ENCODE measurements at places on chromosomes 7 and 10. TPM values are rescaled to one million over a fixed set of nuclear protein-coding genes. Genes with fewer than 3 reads are reported as not detected.

DNA sequence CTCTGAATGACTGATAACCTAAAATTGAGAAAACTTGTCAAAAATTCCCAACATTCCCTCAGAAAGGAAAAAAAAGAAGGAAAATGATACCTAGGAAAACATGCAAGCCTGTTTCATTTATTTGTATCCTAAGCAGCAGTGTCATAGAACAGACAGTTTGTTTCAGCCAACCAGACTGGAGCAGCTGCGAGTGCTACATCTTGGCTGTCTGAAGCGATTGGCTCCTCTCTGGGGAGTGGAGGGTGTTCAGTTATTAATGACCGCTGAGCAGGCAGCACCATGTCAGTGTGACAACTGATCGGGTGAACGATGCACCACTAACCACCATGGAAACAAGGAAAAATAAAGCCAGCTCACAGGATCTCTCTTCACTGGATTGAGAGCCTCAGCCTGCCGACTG, at the start of gene LRRN3:
Gene LRRN3 (plus strand): TSS at position 282 of the 400 bp plus-strand sequence. CDS start 31,646 bp downstream, outside the sequence.
- H3K4me3 ChIP-seq, result peak within 1 kb of the TSS; percentile 99
- H3K27me3 ChIP-seq, result no peaks in the 10 kb centered on the region
- DNase-seq, result peak; percentile 81
- peaks cover 58% of the 10 kb centered on the region for H3K4me1 ChIP-seq
- H3K27ac ChIP-seq, result peak within 1 kb of the TSS; percentile 93

GRCh38 chr7:67547183-67547907, 550.7 kb downstream of the TYW1 start:
- H3K4me3 ChIP-seq, result no peak overlapping the region
- no peak for DNase-seq
- H3K4me1 ChIP-seq, result no peaks in the 10 kb centered on the region
- no peaks in the 10 kb centered on the region for H3K27me3 ChIP-seq

DNA sequence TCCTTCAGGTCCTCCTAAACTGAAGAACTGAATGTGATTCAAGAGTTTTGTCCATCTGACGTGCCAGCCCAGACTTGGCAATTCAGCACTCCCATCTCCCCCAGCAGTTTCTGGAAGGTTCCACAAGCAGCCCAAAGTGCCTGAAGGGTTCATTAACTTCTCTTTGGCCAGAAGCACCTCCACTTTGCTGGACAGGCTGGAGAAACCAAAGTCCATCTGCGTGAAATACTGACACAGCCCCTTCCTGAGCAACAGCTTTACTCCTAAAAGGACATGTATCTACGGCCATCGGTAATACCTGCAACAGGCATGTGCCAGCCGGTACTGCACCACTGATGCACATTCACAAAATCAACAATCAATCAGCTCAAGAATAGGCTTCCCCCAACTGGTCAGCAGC, 48.5 kb downstream of the RSU1 start:
- H3K4me1 ChIP-seq, result peaks cover 16% of the 10 kb centered on the region
- no peak overlapping the region for H3K4me3 ChIP-seq
- H3K27ac ChIP-seq, result no peak overlapping the region
- H3K27me3 ChIP-seq, result no peaks in the 10 kb centered on the region

Gene VPS37D
- total RNA-seq, result 0.25 TPM

GRCh38 chr7:143265017-143265693, 1.9 kb downstream of the GSTK1 start:
- H3K27ac ChIP-seq, result peak overlapping the region; percentile 48
- DNase-seq, result no peak
- H3K4me1 ChIP-seq, result peaks cover 76% of the 10 kb centered on the region
- H3K36me3 ChIP-seq, result peaks cover 69% of the 10 kb centered on the region

DNA sequence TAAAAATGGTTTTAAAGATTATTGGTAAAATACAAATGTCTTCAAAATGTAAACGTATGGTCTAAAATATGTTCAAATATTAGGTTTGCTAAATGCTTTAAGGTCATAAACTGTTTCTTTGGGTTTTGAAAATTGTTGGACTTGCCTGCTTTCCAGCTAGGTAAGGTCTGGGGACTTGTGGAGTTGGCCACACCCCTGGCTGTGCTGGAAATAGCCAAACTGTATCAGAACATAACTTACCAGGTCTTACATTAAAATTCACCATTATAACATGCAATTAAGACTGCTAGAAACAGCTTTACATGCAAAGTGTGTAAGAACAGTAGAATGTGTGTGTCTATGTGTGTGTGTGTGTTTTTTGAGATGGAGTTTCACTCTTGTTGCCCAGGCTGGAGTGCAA, 29.7 kb upstream of the BNIP3 start:
- H3K4me3 ChIP-seq, result no peak overlapping the region
- H3K27me3 ChIP-seq, result peaks cover 23% of the 10 kb centered on the region
- peaks cover 3% of the 10 kb centered on the region for H3K4me1 ChIP-seq
- no peak for DNase-seq
- H3K36me3 ChIP-seq, result no peaks in the 10 kb centered on the region

DNA sequence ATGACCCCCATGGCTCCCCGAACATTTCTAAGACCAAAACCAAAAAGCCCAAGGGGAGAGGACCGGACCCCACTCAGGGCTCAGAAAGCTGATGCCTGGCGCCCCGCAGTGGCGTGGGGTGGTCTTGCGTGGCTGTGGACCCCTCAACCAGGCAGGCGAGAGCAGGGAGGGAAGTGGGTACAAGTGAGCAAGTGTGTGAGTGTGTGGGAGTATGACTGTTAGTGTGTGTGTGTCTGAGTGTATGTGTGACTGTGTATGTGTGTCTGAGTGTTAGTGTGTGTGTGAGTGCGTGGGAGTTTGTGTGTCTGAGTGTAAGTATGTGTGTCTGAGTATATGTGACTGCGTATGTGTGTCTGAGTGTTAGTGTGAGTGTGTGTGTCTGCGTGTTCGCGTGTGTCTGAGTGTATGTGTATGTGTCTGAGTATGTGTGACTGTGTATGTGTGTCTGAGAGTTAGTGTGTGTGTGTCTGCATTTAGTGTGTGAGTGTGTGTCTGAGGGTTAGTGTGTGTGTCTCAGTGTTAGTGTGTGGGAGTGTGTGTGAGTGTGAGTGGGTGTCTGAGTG, 34.0 kb upstream of the INSIG1 start:
- peaks cover 3% of the 10 kb centered on the region for H3K27me3 ChIP-seq
- no peaks in the 10 kb centered on the region for H3K4me1 ChIP-seq
- H3K4me3 ChIP-seq, result no peak overlapping the region
- H3K27ac ChIP-seq, result no peak overlapping the region

Gene IDI2
- total RNA-seq, result not detected

DNA sequence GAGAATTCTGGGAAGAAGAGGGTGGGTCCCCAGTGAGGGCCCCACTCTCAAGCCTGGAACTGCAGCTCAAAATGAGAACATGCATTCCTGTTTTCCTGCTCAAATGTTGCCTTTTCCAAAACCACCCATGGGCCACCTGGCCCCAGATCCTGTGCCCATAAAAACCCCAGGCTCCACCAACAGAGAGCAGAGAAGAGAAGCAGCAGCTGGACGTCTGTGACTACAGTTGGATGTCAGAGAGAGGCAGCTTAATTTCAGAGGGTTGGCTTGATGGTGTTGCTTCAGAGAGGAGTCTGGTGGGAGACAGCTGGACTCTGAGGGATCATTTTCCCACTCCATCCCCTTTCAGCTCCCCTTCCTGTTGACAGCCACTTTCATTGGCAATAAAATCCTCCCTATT, 256.4 kb downstream of the FZD1 start:
- H3K4me1 ChIP-seq, result no peaks in the 10 kb centered on the region
- H3K36me3 ChIP-seq, result no peaks in the 10 kb centered on the region
- no peak overlapping the region for H3K4me3 ChIP-seq
- no peak overlapping the region for H3K27ac ChIP-seq
- H3K27me3 ChIP-seq, result no peaks in the 10 kb centered on the region
- DNase-seq, result no peak

GRCh38 chr7:47578579-47579270, 3.2 kb downstream of the TNS3 start:
- DNase-seq, result no peak
- H3K4me3 ChIP-seq, result no peak overlapping the region
- peaks cover 31% of the 10 kb centered on the region for H3K27me3 ChIP-seq
- no peaks in the 10 kb centered on the region for H3K36me3 ChIP-seq
- H3K4me1 ChIP-seq, result no peaks in the 10 kb centered on the region

GRCh38 chr10:94013331-94013760, 19.6 kb downstream of the PLCE1 start:
- no peaks in the 10 kb centered on the region for H3K36me3 ChIP-seq
- H3K27me3 ChIP-seq, result peaks cover 3% of the 10 kb centered on the region
- no peak overlapping the region for H3K27ac ChIP-seq
- DNase-seq, result no peak
- H3K4me1 ChIP-seq, result no peaks in the 10 kb centered on the region

- no peaks in the 10 kb centered on the region for H3K27me3 ChIP-seq
- no peaks in the 10 kb centered on the region for H3K36me3 ChIP-seq
- no peak for DNase-seq
- H3K27ac ChIP-seq, result no peak overlapping the region
- no peaks in the 10 kb centered on the region for H3K4me1 ChIP-seq
Observed at GRCh38 chr10:116178086-116178605, 94.9 kb downstream of the GFRA1 start.

DNA sequence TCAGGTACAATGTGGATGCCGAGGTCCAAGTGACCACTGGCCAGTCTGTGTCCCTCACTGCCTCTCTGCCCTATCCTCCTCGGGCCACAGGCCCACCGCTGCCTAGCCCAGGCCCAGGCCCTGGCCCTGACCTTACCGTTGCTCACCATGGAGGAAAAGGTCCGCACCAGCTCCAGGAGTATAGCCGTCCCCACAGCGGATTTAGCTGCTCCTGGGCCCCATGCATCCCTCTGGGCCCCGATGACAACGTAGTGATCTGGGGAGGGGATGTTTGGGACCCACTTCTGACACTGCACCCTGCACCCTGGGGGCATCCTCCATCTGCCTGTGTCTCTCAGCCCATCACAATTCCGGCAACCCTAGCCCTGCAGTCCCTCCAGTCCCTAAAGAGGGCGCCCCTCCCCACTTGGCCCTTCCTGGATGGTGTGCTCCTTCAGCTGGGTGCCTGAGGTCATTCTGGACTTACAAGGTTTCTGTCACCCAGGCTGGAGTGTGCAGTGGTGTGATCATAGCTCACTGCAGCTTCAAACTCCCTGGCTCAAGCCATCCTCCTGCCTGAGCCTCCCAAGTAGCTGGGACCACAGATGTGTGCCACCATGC, 12.1 kb downstream of the TFR2 start:
- no peaks in the 10 kb centered on the region for H3K27me3 ChIP-seq
- no peak overlapping the region for H3K4me3 ChIP-seq
- DNase-seq, result peak; percentile 18
- H3K4me1 ChIP-seq, result peaks cover 68% of the 10 kb centered on the region
- peak overlapping the region; percentile 80 for H3K27ac ChIP-seq

Gene SEC61G
- 55.4 TPM for total RNA-seq

Gene SYT15B
- 0.19 TPM for total RNA-seq

DNA sequence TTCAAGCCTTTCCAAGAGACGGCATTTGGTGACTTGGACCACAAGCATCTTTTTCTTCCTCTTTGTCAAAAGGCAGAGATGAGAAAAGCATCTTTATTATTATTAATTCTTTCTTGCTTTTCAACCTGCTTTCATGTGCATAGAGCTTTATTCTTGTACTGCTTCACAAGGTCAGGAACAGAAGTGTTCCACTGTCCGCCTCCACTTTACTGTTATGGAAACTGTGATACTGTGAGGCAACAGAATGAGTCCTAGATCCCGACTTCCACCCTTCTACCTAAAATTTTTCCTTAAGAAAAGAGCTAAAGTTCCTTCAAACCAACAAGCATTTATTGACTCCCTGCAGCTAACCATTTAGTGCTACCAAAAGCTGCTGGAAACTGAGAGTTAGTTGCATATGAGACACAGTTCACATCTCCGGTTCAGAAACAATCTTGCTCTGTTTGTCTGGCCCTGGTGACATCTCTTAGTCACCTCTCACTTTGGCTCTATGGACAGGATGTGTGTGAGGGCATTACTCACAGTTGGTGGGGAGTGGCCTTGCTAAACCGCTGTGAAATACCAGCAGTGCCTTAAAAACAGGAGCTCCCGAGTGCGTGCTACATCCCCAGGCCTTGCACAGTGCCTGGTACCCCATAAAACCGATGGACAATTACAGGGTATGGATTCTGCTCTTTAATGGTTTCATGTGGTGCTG, 77.1 kb upstream of the TRIL start:
- DNase-seq, result peak; percentile 6
- no peak overlapping the region for H3K27ac ChIP-seq
- peaks cover 20% of the 10 kb centered on the region for H3K4me1 ChIP-seq
- H3K27me3 ChIP-seq, result no peaks in the 10 kb centered on the region
- no peak overlapping the region for H3K4me3 ChIP-seq
- no peaks in the 10 kb centered on the region for H3K36me3 ChIP-seq

- H3K36me3 ChIP-seq, result no peaks in the 10 kb centered on the region
- no peak overlapping the region for H3K27ac ChIP-seq
- no peak overlapping the region for H3K4me3 ChIP-seq
Observed at GRCh38 chr10:31596765-31597164, 277.7 kb downstream of the ZEB1 start.

DNA sequence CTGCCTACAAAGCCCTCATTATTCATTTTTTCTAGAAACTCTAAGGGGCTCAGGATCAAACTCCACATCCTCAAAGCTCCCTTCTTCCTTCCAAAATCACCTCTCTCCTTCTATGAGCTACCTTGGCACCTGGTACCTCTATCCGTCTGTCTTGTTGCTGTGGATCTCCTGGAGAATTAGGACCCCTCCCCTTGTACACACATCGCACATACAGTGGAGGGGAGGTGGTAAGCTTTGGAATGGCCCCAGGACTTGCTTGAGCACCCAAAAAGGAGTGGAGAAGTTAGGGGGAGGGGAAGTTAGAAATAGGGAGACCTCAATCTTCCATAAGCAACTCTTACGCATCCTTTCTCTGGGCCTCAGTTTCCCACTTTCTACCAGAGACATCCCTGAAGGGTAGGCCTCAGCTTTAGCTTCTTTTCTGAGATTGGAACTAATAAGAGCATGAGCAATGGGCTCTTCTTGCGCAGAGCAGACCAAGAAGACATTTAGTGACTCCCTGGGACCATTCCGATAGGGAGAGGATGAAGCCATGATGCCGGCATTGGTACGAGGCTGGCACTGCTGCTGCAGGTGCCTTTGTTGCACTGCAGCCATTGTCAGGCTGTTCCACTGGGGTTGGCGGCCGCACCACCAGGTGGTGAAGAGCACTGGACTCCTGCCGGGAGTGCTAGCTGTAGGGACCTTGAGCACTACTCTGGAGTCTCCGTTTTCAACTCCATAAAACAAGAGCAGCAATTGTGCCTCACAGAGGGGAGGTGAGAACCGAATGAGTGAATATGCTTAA, 4.5 kb downstream of the CYP26C1 start:
- H3K4me1 ChIP-seq, result peaks cover 23% of the 10 kb centered on the region
- peaks cover 72% of the 10 kb centered on the region for H3K27me3 ChIP-seq
- H3K27ac ChIP-seq, result no peak overlapping the region
- H3K4me3 ChIP-seq, result no peak overlapping the region
- H3K36me3 ChIP-seq, result peaks cover under 1% of the 10 kb centered on the region

Gene SLC16A9
- total RNA-seq, result 0.08 TPM

GRCh38 chr7:117730390-117730789, 142.9 kb downstream of the CTTNBP2 start:
- no peaks in the 10 kb centered on the region for H3K4me1 ChIP-seq
- H3K27me3 ChIP-seq, result no peaks in the 10 kb centered on the region
- H3K4me3 ChIP-seq, result no peak overlapping the region

- H3K27ac ChIP-seq, result no peak overlapping the region
- no peaks in the 10 kb centered on the region for H3K4me1 ChIP-seq
- H3K27me3 ChIP-seq, result no peaks in the 10 kb centered on the region
- H3K4me3 ChIP-seq, result no peak overlapping the region
- no peak for DNase-seq
- H3K36me3 ChIP-seq, result no peaks in the 10 kb centered on the region
Observed at GRCh38 chr7:146177301-146177700, 60.7 kb downstream of the CNTNAP2 start.

All from activated CD4-positive, alpha-beta T cell treated with anti-CD3 and anti-CD28 coated beads, Interleukin-2, amount 10 ng/mL, durations not matched to agents 7 days and 5 days (primary cell).